Stimulated activated CD4-positive, alpha-beta T cell treated with anti-CD3 and anti-CD28 coated beads, Interleukin-12 subunit alpha, Interleukin-12 subunit beta, amount 100 ng/mL, for 24 hours (primary cell): ENCODE measurements at places on chromosomes 4 and X.

DNA sequence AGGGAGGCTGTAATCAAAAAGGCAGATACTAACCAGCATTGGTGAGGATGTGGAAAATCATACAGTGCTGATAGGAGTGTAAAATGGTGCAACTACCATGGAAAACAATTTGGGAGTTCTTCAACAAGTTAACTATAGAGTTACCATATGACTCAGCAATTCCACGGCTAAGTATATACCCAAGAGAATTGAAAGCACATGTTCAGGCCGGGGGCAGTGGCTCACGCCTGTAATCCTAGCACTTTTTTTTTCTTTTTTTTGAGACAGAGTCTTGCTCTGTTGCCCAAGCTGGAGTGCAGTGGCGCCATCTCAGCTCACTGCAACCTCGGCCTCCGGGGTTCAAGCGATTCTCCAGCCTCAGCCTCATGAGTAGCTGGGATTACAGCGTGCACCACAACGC is 15.0 kb upstream of the CD99L2 start:
- no peak for DNase-seq

DNA sequence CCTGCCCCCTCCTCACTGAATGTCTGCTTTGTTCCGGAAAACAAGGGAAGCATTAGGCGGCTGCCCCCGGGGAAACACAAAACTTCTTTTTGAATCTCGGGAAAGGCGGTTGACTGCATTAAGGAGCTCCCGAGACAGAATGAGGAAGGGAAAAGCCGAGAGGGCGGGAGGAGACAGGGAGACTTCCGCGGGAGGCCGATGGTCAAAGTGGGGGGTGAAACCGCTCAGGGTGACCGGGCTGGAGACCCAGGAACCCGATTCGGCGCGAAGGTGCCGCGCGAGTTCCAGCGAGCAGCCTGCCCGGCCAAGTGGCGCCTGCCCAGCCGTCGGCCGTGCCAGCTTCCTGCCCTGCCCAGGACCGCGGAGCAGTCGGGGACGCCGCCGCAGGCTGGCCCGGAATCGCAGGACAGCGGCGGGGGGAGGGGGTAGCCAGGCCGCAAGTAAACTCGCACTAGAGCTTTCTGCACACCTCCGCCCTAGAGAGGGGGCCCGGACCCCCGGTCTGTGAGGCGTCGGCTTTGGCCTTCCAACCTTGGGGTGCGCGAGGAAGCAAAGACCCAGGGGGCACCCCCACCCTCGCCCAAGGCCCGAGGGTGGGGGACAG is 55.1 kb upstream of the BCOR start:
- no peak for DNase-seq

DNA sequence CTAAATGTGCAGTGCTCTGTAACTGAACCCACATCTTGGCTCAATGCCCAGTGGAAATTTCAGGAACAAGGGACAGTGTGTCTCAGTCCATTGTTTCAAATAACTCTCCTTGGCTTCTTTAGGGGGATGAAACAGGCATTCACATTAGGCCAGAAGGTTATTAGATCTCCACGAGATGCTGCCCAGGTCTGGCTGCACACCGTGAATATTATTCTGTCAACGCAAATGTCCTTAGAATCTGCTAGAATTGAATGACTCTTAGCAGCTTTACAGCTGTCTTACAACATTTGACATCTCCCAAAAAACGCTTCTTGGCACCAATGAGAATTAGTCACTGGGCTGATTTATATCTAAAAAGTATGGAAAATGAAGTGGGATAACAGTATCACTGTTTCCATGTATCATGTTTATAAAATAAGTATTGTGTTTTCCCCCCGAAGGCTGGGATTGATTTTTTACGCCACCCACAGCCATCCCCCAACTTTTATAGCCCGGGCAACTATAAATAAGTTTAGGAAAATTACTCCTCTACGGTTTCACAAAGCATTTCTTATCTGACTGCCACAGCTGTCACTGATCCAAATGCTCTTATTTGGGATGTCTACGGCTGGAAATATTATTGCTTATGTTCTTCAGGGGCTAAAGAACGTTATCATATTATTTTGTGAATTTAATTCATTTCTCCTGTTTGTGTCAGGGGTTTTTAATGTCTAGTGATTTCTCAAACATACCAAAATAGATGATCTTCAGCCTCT is 559.7 kb upstream of the FAT1 start:
- DNase-seq, result no peak

DNA sequence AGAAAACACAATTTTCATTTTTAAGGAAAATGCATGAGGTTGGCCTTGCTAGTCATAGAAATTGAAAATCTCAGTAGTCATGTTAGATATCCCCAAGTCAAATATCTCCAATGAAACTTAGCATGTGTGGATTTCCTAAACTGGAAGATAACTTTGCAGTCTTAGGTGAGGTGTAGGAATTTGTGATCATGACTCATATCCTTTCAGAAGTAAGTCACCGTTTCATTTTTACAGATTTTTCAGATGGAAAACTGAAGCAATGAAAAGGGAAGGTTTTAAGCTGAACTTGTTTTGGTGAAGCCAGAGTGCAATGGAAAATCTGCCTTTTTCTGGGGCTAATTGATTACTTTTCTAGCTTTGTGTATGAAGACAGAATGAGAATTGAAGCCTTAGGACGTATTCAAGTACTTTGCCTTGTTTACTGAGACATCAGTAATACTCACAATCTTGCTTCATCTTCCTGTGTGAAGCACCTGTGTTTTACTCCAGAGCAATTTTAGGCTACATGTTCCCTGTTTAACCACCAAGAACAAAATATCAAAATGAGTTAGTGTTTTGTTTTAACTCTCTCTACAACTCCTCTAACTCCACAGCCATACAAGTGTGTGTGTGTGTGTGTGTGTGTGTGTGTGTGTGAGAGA is 1662.8 kb upstream of the ADGRL3 start:
- no peak for DNase-seq

DNA sequence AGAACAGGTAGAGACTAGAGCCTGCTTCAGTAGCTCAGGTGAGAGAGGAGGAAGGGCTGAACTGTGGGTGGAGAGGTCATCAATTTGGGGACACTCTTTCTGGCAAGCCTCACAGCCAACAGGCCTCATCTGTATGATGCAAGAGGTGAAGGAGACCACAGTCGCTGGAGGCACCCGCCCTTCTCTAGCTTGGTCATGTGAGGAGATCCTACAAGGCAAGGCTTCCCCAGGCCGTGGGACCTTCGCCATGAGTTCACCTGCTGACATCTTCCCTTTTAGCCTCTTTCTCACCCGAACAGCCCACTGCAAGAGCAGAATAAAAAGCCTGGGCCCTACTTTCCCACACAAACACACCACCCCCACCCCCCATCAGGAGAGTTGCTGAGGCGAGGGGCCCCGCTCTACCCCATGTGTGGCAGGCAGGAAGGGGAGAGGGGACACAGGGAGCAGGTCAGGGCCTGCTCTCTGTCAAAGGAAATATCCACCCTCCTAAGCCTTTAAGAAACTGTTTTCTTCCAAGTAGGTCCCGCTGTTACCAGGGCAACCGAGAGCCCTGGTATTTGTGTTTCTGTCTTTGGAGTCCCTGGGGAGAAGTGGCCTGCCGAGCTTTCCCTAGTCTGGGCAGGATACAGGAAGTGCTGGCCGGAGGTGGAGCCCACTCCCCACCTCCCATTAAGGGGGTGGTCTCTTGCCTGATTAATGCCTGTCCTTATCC is 8.1 kb downstream of the RTL5 start:
- no peak for DNase-seq
